Osteoblast (primary cell): ENCODE measurements at places on chromosomes 1 and 21.

DNA sequence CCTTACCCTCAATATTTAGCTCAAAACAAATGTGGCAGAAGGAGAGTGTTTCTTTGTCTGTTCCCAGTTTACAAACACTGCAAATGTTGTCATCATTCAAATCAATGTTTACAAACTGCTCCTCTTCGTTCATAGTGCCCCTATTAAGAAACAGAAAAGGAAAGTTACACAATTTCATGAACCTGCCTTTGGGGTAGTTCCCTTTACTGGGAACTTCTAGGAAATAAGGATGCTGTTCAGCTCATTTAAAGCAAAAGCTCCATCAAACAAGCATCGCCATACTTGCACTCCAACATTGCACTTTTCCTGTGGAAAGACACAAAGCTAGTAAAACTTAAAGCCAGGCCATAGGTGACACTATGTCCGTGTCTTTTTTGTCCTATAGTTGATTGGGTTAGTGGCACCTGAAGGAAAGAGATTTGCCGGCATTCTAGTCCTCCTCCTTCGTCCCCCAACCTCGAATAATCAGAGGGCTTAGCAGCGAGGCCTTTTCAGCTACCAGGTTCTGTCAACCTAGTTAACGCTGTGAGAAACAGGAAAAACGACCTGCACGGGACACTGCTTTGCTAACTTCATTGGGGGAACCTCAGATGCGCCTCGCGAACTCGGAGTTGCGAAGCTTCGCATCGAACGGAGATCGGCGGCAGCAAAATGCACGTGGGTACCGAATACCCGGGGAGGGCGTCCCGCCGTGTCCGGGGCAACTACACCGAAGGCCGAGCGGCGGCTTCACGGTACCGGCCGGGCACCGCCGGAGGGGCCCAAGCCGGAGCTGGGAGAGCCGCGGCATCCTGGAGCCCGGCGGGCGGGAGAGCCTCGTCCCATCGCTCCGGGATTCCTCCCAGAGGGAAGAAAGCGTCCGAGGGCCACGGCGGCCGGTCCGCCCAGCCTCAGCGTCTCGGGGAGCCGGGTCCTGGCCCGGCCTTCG is 706 bp downstream of the C21orf91 start:
- peak overlapping the region; percentile 91 for H3K4me3 ChIP-seq

DNA sequence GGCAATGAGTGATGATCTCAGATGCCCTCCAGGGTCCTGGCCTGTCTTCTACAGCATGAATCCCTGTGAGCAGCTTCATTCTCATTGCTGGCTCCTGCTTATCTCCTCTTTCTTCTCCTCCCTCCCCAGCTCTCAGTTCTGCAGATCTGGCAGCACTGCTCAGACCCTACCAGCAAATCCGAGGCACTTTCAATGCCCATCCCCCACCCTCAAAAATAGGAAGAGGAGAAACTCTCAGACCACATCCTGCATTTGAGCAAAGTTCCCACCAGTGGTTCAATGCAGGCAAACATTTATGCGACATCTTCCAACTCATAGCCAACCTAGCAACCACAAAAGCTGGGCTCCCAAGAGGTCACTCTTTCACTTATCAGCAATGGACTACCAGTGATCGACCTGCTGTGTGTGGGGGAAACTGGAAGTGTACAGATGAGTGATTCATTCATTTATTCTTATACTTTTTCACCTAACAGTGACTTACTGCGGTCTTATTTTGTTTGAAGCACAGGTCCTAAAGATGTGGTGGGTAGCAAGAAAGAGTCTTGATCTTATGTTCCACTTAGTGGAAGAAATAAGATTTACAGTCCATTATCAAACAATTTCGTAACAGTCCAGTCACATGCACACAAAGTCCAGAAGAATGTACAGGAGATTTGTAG is 5.8 kb upstream of the CHI3L2 start:
- no peaks in the 10 kb centered on the region for H3K27me3 ChIP-seq
- no peak overlapping the region for H3K4me3 ChIP-seq
- H3K27ac ChIP-seq, result no peak overlapping the region
- no peaks in the 10 kb centered on the region for H3K36me3 ChIP-seq

DNA sequence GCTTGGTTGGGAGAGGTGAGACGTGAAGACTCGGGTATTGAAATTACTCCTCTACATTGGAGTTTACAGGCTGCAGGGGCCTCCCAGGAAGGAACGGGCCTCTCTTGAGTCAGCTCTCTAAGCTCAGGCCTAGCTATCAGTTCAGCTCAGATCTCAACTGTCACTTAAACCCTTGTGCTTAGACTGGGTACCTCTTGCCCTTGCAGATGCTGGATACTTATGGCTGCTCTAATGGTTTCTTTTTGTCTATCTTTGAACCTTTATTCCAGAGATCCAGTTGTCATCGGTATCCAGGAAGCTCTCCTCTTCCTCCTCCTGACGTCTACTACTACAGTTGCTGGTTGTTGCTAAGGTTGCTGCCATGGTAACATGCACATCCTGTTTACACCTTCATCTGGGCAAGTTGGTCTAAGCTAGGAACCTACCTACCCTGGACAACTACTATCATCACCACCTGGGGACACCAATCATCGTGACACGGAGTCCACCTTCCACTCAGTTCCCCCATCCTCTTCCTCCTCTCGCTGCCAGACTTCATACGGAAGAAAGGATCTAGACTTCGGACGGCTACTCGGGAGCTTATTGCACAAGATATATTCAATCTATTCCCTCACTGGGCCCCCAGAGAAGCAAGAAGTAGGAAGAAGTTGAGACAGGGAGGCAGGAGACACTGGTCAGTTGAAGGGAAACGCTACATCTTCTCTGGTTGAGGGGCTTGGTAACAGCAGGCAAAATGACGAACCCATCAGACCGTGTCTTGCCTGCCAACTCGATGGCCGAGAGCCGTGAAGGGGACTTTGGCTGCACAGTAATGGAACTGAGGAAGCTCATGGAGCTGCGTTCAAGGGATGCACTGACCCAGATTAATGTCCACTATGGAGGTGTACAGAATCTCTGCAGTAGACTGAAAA is 56.1 kb downstream of the ATP2B4 start:
- no peak for DNase-seq
- H3K4me1 ChIP-seq, result peaks cover 11% of the 10 kb centered on the region
- no peaks in the 10 kb centered on the region for H3K27me3 ChIP-seq
- H3K36me3 ChIP-seq, result peaks cover 62% of the 10 kb centered on the region
- H3K4me3 ChIP-seq, result no peak overlapping the region

DNA sequence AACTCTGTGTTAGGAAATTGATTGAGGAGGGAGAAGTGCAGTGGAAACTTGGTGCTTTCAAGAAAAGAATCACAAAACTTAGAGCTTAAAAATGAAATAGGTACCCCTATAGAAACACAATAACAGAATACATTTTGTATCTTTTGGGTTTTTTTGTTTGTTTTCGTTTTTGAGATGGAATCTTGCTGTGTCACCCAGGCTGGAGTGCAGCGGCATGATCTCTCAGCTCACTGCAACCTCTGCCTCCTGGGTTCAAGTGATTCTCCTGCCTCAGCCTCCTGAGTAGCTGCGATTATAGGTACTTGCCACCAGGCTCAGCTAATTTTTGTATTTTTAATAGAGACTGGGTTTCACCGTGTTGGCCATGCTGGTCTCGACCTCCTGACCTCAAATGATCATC is 51.5 kb upstream of the RAVER2 start:
- H3K4me3 ChIP-seq, result no peak overlapping the region
- no peak for DNase-seq
- H3K27me3 ChIP-seq, result no peaks in the 10 kb centered on the region
- no peaks in the 10 kb centered on the region for H3K4me1 ChIP-seq

- peak; percentile 92 for DNase-seq
- H3K4me3 ChIP-seq, result no peak overlapping the region
- peaks cover 7% of the 10 kb centered on the region for H3K4me1 ChIP-seq
- H3K27me3 ChIP-seq, result no peaks in the 10 kb centered on the region
- peak overlapping the region; percentile 76 for H3K27ac ChIP-seq
- no peaks in the 10 kb centered on the region for H3K36me3 ChIP-seq
Observed at GRCh38 chr1:8439015-8439702, 121.2 kb downstream of the SLC45A1 start.
